ENCODE measurements at places on chromosomes 11 and 22. TPM values are rescaled to one million over a fixed set of nuclear protein-coding genes. Genes with fewer than 3 reads are reported as not detected.

DNA sequence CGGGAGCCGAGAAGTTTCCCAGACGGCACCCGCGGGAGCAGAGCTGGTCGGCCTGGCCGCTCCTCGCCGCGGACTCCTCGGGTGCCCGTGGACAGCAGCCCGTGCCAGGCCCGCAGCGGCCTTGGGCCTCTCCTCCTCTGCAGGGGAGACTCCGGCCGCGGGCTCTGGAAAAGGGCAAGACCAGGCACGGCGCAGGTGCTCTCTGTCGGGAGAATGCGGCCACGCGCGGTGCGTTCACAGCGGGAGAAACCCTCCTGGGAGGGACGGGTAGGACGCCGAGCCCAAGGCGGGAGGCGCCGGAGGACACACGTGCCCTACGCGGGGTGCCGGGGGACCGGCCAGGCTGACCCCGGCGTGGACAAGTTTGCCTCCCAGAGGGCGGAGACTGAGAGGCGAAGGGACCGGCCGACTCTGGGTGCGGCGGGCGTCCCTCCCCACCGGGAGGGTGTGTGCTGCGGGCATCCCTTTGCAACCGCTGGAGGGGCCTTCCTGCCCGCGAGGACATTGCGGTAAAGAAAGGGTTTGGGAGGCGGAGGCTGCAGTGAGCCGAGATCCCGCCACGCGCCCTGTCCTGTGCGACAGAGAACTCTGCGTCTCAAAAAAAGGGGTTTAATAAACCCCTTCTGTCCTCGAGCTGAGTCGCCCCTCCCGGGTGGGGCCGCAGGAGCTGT is 2.3 kb downstream of the IFITM1 start:
- DNase-seq: no peak
- no peaks in the 10 kb centered on the region for H3K36me3 ChIP-seq
- H3K4me3 ChIP-seq: peak overlapping the region; percentile 40
- no peaks in the 10 kb centered on the region for H3K27me3 ChIP-seq

GRCh38 chr11:103920449-103920848 is 116.0 kb upstream of the DDI1 start:
- H3K36me3 ChIP-seq: no peaks in the 10 kb centered on the region
- H3K4me3 ChIP-seq: no peak overlapping the region
- no peak overlapping the region for H3K27ac ChIP-seq

GRCh38 chr11:6911948-6912347 is 8.9 kb upstream of the OR2D3 start:
- no peak overlapping the region for H3K27ac ChIP-seq
- no peak overlapping the region for H3K4me3 ChIP-seq
- no peak for DNase-seq
- H3K4me1 ChIP-seq: no peaks in the 10 kb centered on the region
- H3K36me3 ChIP-seq: no peaks in the 10 kb centered on the region

- no peaks in the 10 kb centered on the region for H3K36me3 ChIP-seq
- no peaks in the 10 kb centered on the region for H3K27me3 ChIP-seq
- H3K27ac ChIP-seq: no peak overlapping the region
- DNase-seq: no peak
- H3K4me3 ChIP-seq: no peak overlapping the region
- no peaks in the 10 kb centered on the region for H3K4me1 ChIP-seq
These were observed 324.3 kb downstream of the DYNC2H1 start for GRCh38 chr11:103433386-103434072.

PHF21B gene
- 0.19 TPM for total RNA-seq

CTTN gene
- total RNA-seq: 383 TPM

ESRRA gene
- 81.9 TPM for total RNA-seq

DNA sequence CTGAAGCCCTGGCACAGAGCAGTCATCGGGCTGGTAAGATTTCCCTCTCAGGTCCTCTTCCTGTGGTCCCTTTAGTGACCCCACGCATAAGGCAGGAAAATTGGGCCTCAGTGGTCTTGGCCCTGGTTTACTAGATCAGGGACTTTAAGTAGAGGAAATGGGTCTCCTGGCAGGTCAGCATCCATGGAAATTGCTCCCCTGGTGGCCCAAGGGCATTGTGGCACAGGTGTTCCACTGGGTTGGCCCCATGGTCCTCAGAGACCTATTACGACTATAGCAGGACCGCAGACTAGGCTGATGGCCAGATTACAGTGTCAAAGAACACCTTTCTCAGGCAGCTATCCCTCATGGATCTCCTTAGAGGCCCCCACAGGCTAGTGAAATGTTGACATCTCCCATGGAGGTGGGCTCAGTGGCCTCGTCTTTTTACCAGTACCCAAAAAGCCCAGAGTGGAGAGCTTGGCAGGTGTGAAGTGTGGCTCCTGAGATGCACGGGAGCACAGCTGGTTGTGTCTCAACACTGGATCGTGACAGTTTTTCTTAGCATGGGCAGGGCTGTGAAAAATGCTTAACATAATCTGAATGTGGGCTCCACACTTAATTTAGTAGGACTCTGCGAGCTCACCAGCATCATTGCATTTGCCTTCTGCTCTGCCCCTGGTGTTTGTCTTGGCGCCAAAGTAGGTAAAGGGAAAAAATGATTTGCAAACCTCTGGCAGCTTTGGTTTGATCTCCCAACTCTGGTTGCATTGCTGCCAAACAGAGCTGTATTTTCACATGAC is 74.2 kb downstream of the ZBTB16 start:
- H3K4me1 ChIP-seq: peaks cover 17% of the 10 kb centered on the region
- H3K4me3 ChIP-seq: no peak overlapping the region
- no peak for DNase-seq

MEI1 gene
- 0.75 TPM for total RNA-seq

KCNQ1 gene
- total RNA-seq: 3.1 TPM

DNA sequence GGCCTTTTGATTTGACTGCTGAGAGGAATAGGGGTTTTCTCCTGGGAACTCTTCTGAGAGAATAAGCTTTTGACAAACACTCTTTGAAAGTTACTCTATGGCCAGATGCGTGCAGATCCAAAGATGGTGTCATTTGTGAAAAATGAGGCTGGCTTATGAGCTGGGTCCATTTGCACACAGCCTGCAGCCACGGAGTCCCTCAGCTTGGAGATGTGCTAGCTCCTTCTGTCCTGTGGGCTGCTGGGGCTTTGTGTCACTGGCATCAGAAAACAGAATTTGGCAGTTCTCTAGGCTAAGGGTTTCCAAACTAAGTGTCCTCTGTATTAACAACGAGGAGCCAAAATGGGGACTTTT is 702.4 kb downstream of the NTM start:
- DNase-seq: no peak
- H3K4me1 ChIP-seq: peaks cover 10% of the 10 kb centered on the region

- peaks cover 81% of the 10 kb centered on the region for H3K4me1 ChIP-seq
- no peak overlapping the region for H3K4me3 ChIP-seq
- no peaks in the 10 kb centered on the region for H3K36me3 ChIP-seq
- H3K27me3 ChIP-seq: no peaks in the 10 kb centered on the region
- no peak overlapping the region for H3K27ac ChIP-seq
These were observed 15.0 kb upstream of the MOB2 start for GRCh38 chr11:1501421-1502167.

DNA sequence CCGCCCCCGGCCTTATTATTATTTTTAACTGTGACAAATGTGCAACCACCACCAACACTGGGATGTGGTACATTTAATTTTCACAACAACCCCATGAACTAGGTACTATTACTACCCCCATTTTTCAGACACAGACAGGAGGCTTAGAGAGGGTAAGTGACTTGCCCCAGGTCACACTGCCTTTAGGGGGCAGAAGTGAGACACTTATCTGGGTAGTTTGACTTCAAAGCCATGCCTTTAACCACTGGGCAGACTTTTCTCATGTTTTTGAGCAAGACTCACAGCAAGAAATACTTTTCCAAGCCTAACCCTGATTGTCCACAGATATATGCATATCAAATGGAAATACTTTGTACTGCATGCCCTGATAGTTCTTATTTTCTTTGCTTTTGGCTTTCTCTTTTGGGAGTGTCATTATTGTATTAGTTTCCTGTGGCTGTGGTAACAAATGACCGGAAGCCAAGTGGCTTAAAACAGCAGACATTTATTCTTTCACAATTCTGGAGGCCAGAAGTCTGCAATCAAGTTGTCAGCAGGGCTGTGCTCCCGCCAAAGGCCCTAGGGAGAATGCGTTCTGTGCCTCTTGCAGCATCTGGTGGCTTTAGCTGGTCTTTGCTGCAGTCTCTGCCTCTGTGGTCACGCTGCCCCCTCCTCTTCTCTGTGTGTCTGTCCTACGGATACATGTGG is 110.8 kb downstream of the GRIK4 start:
- no peak overlapping the region for H3K4me3 ChIP-seq
- H3K27me3 ChIP-seq: no peaks in the 10 kb centered on the region
- no peak for DNase-seq
- peaks cover 5% of the 10 kb centered on the region for H3K4me1 ChIP-seq
- H3K36me3 ChIP-seq: no peaks in the 10 kb centered on the region

CRYBB3 gene
- not detected for total RNA-seq

PYGM gene
- total RNA-seq: 0.95 TPM

CECR2 gene
- 0.13 TPM for total RNA-seq

DNA sequence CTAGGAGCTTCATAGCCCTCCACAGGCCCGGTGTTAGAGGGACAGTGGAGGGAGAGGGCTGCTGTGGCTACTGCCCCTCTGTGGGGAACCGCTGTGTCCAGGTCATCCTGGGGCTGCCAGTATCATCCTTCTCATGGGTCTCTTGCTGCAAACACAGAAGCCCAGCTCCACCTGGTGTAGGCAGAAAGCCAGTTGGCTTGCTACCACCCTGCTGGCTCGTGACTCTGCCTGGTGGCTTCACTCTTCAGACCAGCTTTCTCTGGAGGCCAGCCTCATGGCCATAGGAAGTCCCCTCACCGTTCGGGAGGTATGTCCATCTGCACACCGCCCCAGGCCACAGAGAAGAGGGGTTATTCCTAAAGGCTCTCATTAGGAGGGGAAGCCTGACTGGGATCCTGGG is 19.4 kb upstream of the SUSD2 start:
- H3K4me3 ChIP-seq: no peak overlapping the region
- H3K36me3 ChIP-seq: peaks cover 77% of the 10 kb centered on the region

GRCh38 chr22:16847271-16847670 is 22.1 kb upstream of the XKR3 start:
- no peaks in the 10 kb centered on the region for H3K4me1 ChIP-seq
- H3K27me3 ChIP-seq: no peaks in the 10 kb centered on the region
- DNase-seq: no peak
- no peak overlapping the region for H3K4me3 ChIP-seq
- H3K36me3 ChIP-seq: no peaks in the 10 kb centered on the region

KCNQ1OT1 gene
- total RNA-seq: 0.72 TPM

CNTF gene
- 0.61 TPM for total RNA-seq

HTR3A gene
- not detected for total RNA-seq

DNA sequence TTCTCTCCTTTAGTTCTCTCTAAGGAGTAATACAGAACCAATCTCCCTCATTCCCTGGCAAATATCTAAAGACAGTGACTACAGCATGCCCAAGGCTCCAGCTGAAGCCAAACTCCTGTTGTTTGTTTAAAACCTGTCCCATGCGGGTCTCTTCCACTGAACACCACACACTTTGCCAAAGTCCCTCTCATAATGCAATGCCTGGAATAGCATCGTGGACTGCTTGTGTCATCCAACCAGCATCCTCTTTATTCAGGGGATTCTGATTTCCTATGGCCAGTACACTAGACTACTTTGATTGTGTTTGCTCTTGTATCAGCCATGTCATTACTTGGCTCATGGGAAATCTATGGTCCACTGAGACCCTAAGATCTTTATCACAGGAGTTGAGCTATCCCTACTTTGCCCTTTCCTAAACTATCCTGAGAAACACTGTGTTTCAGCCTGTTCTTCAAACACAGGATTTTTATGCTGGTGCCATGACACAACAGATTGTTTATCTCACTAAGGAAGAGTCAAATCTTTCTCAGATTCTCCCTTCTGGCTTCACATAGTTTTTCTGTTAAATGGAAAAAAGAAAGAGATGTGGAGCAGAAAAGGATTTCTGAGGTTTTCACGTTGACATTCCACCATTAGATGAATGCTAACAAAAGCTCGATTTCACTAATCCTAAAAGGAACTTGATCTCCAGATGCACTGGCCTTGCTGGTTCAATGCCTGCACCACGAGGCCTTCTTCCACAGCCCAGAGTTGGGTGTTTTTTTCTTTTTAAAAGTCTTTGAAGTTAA is 15.9 kb upstream of the IRAG1 start:
- no peaks in the 10 kb centered on the region for H3K4me1 ChIP-seq
- H3K27me3 ChIP-seq: no peaks in the 10 kb centered on the region
- no peak for DNase-seq
- no peaks in the 10 kb centered on the region for H3K36me3 ChIP-seq
- H3K4me3 ChIP-seq: no peak overlapping the region

TCN1 gene
- total RNA-seq: 108 TPM

DNA sequence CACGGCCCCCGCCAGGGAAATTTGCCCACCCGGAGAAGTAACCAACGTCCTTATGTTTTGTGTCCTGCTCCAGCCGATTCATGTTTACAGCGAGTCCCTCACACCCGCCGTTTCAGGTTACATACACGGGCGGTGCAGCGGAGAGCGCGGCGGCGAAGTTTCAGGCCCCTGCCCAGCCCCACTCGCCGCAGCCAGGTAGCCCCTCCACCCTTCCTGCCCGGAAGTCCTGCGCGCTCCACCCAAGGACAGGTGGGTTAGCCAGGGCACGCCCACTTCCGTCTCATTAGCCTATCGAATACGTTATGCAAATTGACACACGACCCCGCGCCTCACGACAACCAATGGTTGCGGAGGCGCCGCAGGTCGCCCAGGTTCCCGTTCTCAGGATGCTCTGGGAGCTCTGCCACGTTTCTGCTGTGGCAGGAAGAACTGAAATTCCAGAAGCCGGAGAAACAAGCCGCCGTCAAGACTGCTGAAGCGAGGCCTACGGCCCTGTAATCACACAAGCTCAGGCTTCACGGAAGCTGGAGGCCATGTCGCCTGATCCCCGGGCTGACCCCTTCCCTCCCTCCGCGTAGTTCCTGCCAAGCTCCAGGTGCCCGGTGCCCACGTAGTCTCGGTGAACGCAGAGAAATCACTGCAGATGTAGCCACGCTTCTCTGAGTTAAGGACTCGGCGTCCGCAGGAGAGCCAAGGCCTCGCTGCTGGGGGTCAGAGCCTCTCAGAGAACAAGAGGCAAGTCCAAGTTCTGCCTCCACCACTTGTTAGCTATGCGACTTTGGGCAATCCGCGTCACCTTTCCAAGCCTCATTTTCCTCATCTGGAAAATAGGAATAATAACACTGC is 22.4 kb upstream of the MYH9 start:
- H3K4me3 ChIP-seq: peak overlapping the region; percentile 41
- H3K27me3 ChIP-seq: no peaks in the 10 kb centered on the region
- H3K27ac ChIP-seq: peak overlapping the region; percentile 92
- peak; percentile 45 for DNase-seq
- H3K4me1 ChIP-seq: peaks cover 11% of the 10 kb centered on the region
- no peaks in the 10 kb centered on the region for H3K36me3 ChIP-seq

MRGPRE gene
- not detected for total RNA-seq

DNA sequence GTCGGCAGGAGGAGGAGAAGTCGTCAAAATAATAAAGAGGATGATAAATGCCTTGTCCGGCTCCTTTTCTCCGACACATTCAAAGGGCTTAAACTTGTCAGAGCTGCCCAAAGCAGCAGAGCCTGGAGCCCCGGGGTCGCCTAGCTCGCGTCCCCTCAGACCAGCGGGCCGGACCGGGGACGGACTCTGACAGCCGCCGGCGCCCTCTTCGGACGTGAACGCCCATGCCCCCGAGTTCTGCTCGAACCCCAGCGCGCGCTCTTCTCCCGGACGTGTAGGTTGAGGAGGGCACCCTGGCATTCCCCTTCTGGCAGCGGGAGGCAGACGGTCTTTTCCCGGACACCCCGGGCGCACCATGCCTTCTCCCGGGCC is 999 bp downstream of the FGF3 start:
- no peak overlapping the region for H3K27ac ChIP-seq
- peaks cover 27% of the 10 kb centered on the region for H3K27me3 ChIP-seq
- H3K36me3 ChIP-seq: no peaks in the 10 kb centered on the region
- no peak for DNase-seq
- H3K4me1 ChIP-seq: no peaks in the 10 kb centered on the region
- no peak overlapping the region for H3K4me3 ChIP-seq

GRCh38 chr11:16352707-16353106 is 3.6 kb downstream of the SOX6 start:
- H3K36me3 ChIP-seq: no peaks in the 10 kb centered on the region
- no peak for DNase-seq
- no peaks in the 10 kb centered on the region for H3K27me3 ChIP-seq
- no peak overlapping the region for H3K4me3 ChIP-seq
- H3K4me1 ChIP-seq: no peaks in the 10 kb centered on the region

All from esophagus squamous epithelium (tissue), 5 donors.